ENCODE measurements at places on chromosomes 11 and 22.

DNA sequence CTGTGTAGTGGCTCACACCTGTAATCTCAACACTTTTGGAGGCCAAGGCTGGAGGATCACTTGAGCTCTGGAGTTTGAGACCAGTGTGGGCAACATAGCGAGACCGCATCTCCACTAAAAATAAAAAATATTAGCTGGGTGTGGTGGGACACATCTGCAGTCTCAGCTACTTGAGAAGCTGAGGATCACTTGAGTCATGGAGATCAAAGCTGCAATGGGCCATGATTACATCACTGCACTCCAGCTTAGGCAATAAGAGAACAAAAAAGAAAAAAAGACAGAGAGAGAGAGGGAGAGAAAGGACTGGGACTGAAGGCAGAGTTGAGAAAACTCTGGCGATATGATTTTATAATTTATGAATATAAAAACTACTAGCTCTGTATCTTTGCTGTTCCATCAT, 473.1 kb downstream of the LRRC4C start:
- DNase-seq = no peak

DNA sequence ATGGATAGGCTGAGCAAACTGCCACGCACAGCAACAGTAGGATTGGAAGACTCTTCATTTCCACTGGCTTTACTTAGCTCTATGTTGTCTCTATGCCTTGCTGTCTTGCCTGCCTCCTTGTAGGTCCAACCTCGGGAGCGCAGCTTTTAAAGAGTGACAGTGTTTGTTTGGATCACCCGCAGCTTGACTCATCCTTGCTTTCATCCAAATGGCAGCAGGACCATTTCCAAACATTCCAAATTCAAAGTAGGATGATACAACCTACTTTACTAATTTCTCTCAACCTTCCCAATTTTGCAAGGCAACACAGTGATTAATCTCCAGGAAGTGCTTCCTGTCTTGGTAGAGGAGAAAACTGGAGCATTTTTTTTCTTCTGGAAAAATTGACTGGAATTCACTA, at the start of gene MMP3:
Gene MMP3, minus strand, starts transcription at position 121 of the 400 bp plus-strand sequence. Its CDS starts 63 bp downstream, at position 58.
- DNase-seq = no peak

DNA sequence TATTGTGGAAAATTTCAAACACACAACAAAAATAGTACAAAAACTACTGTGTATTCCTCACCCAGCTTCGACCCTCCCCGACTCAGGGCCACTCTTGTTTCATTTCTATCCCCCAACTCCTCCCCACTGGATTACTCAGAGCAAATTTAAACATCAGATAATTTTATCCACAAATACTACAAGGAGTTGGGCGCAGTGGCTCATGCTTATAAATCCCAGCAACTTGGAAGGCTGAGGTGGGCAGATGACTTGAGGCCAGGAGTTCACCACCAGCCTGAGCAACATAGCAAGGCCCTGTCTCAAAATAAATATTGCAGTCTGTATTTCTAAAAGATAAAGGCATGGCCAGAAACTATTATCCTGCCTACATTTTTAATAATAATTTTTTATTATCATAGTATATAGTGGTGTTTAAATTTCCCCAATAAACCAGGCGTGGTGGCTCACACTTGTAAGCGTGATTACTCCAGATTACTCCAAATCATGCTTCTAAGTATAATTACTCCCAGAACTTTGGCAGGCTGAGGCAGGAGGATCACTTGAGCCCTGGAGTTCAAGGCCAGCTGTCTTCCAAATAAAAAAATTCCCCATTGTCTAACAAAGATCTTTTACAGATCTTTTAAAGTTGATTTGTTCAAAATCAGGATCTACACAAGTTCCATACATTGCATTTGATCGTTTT, 39.8 kb downstream of the LRRC32 start:
- DNase-seq = no peak

- DNase-seq = no peak
These were observed 46.0 kb upstream of the KLHL35 start for GRCh38 chr11:75478783-75479596.

DNA sequence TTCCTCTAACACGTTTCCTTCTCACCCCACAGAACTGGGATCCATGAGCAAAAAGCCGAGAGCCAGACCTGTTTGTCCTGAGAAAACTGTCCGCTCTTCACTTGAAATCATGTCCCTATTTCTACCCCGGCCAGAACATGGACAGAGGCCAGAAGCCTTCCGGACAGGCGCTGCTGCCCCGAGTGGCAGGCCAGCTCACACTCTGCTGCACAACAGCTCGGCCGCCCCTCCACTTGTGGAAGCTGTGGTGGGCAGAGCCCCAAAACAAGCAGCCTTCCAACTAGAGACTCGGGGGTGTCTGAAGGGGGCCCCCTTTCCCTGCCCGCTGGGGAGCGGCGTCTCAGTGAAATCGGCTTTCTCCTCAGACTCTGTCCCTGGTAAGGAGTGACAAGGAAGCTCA, 24.0 kb downstream of the CD5 start:
- DNase-seq = no peak

- DNase-seq = no peak
These were observed 143.8 kb upstream of the NECTIN1 start for GRCh38 chr11:119872611-119873310.

Measured in activated T-cell treated with anti-CD3 and anti-CD28 coated beads, Interleukin-2, amount 50 U/mL, for 24 hours (primary cell).